Activated T-helper 9 cell treated with anti-CD3 and anti-CD28 coated beads, Interleukin-2, amount 50 U/mL, for 16 hours (primary cell): ENCODE measurements at places on chromosomes 6 and 20.

DNA sequence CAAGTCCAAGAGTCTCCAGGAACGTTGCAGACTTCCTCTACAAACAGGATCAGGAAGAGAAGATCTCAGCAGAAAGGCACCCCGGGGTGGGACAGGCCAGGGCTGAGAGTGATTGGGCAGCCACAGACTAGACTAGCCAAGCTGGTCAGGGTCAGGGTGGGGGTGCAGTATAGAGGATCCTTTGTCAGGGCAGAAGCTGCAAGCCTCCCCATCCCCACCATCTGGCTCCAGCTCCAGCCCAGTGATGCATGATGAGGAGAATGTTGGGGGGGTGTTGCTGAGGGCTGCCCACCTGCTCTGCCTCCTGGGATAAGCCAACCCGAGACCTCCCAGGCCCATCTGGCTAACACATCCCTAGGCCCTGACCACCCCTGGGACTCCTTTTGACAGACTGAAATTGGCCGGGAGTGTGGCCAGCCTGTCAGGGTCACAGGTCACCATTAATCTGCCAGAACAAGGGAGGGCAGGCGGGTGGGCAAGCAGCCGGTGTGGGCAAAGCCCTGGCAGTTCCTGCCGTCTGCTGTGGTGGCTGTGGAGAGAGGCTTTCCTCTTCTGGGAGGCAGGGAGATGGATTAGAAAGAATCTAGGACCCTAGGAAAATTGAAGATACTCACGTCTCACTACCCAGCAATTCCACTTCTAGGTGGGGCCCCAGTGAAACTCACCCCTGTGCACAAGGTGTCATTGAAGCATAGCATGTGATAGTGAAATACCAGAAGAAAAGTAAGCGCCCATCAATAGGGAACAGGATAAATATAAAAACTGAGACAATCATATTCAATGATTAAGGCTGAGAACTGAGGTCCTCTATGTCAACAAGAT is 22.1 kb upstream of the SNTA1 start:
- no peak for DNase-seq

DNA sequence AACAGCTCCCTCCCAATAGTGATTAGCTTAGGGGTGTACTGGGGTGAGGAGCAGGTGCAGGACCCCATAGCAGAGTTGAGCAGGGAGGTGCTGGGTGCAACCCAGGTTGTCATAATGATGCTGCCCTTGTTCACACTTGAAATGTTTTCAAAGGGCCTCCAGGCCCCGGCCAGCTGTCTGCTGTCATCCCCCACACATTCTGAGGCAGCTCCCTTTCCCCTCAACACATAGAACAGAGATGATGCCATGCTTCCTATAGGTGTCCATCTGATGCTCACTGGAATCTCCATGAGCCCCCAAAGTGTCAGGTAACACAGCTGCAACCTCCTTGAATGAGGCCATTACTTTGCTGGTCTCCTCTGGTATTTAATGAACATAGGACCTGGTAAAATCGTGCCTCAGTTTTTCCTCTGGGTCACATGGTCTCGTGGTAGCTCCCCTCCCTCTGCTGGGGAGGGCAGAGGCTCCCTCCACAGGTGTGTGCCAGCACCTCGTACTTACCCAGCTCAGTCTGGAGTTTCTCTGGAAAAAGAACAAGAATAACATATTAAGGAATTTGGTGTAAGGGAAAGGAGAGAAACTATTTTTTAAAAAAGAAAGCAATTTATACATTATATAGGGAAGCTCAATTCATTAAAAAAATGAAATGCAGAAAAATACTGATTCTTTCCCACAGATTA is 5.6 kb downstream of the BTNL2 start:
- DNase-seq: no peak

GRCh38 chr6:140101367-140101766 is 726.9 kb upstream of the CITED2 start:
- DNase-seq: no peak

GRCh38 chr6:44452725-44453124 is 65.2 kb downstream of the CDC5L start:
- DNase-seq: no peak

DNA sequence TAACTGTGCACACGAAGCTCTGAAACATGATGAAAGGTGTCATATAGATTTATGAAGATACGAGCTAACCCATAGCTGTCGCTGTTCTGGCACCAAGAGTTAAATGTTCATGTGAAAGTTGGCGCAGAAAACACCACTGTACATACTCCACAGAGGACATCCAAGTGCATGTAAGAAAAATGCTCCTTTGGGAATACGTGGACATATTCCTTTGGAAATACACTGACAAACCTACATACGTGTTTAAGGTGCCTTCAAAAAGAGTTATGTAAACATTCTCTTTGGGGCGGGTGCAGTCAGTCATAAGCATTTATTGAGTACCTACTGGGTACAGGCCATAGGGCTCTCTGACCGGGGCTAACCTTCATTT is 723 bp upstream of the ARID1B start:
- DNase-seq: no peak

- no peak for DNase-seq
These were observed 50.9 kb downstream of the TMEM242 start for GRCh38 chr6:157272372-157272771.

GRCh38 chr20:47502271-47503239 is 868 bp downstream of the NCOA3 start:
- peak; percentile 23 for DNase-seq

- no peak for DNase-seq
These were observed 63.5 kb downstream of the LRFN2 start for GRCh38 chr6:40523505-40524172.

- no peak for DNase-seq
These were observed 62.1 kb upstream of the ADGRB3 start for GRCh38 chr6:68572975-68573374.

DNA sequence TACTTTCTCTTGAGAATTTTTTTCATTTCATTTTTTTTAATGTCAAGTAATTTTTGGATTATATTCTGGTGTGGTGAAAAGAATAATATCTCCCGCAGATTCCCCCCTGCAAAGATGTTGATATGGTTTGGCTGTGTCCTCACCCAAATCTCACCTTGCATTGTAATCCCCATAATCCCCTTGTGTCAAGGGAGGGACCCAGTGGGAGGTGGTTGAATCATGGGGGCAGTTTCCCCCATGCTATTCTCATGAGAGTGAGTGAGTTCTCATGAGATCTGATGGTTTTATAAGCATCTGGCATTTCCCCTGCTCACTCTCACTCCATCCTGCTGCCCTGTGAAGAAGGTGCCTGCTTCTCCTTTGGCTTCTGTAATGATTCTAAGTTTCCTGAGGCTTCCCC is 58.7 kb upstream of the PMEPA1 start:
- no peak for DNase-seq

GRCh38 chr6:108902382-108902792 is 54.2 kb downstream of the ARMC2 start:
- DNase-seq: no peak

DNA sequence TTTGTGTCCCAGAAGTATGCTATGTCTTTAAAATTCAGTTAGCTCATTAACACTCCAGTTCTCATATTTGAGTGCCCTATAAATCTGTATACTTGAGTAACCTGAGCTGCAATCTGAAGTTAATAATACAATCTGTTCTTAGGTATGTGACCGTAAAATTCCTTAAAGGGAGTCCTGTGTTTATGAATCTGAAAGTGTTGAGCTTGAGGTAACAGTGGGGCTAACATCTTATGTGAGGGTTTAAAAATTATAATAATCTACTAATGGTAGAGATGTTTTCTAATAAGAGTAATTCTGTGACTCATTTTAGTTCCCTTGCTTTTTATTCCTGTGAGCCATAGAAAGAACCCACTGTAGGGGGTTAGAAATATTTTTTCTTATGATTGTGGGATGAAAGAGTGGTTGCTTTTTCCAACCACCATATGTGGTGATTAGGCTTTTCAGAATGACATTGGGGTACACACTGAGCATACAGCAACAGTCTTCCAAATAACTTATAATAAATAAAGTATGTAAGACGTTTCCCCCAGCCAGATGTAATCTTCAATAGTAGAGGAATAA is 121.2 kb downstream of the BCKDHB start:
- DNase-seq: no peak

DNA sequence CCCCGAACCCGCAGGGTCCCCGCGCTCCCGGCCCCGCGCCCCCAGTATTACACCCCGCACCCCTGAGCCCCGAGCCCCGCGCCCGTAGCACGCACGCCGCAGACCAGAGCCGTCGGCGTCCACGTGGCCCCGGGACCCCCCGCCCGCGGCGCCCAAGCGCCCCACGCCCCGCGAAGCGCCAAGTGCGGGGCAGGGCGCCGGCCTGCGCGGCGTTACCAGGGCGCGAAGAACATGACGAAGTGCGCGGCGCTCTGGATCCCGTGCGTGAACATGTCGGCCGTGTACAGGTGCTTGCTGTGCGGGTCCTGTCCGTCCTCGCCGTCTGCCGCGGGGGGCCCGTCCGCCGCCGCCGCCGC is 312 bp downstream of the TXNDC5 start:
- DNase-seq: no peak

- DNase-seq: no peak
These were observed 108.9 kb upstream of the STXBP5 start for GRCh38 chr6:147095316-147095715.

GRCh38 chr6:29620630-29621029 is 12.4 kb downstream of the GABBR1 start:
- no peak for DNase-seq

GRCh38 chr20:32191873-32192272 is 15.7 kb downstream of the PLAGL2 start:
- no peak for DNase-seq

GRCh38 chr6:166624275-166624674 is 2.8 kb downstream of the RPS6KA2 start:
- no peak for DNase-seq

GRCh38 chr20:367486-367887 is 13.1 kb upstream of the TRIB3 start:
- no peak for DNase-seq

DNA sequence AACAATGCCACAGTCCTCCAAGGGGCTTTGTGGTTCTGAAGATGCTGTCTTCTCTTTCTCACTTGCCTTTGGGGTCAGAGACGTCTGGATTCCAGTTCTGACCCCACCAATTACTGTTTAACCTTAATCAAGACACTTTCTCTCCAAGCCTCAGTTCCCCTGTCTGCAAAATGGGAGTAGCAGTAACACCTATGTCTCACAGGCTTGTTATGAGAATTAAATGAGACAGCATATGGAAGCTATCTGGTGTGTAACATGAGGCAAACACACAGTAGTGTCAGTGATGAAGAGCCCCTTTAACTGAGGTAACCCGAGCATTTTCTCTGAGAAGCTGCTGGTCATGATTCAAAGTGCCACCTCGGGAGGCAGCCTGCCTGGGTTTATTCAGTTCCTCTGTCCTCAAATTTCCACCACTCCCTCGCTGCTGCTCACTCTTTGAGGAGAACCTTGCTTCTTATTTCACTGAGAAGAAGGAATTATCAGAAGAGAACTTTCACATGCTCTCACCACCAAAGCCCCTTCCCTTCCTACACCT is 11.7 kb downstream of the PPIL1 start:
- no peak for DNase-seq

- DNase-seq: no peak
These were observed 49.6 kb downstream of the RIOK1 start for GRCh38 chr6:7439228-7439627.

- DNase-seq: no peak
These were observed 360.6 kb downstream of the RIMS1 start for GRCh38 chr6:72246926-72247325.

DNA sequence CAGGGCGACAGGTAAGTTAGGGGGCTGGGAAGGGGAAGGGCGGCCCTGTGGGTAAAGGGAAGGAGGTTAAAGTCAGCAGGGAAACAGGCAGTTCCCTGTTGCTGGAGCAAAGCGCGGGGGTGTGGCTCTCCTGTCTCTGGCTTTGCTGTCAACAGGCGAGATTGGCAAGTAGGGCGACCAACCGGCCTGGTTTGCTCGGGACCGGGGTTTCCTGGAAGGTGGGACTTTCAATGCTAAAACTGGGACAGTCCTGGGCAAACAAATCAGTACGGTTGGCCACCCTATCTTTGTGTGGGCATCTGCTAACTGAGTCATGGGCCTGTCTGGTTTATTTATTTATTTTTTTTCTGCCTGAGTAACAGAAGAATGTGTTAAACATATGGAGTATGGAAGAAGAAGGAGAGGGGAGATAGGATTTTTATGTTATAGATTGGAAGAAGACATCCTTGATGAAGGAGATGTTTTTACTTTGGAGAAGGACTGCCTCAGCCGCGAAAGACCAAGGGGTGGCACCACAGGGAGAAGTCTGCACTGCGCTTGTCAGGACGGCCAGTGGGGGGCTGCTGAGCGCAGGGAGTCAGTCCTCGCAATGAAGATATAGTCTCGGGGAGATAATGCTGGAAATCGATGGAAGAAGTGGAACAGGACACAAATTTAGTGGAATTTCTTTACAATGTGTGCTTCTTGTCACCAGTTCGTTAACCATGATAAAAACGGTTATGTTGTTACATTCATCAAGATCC is 43.4 kb upstream of the ESR1 start:
- DNase-seq: no peak

- DNase-seq: no peak
These were observed 385.8 kb upstream of the SULF2 start for GRCh38 chr20:48171071-48171470.

- no peak for DNase-seq
These were observed 512.3 kb downstream of the TFAP2B start for GRCh38 chr6:51330971-51331370.

DNA sequence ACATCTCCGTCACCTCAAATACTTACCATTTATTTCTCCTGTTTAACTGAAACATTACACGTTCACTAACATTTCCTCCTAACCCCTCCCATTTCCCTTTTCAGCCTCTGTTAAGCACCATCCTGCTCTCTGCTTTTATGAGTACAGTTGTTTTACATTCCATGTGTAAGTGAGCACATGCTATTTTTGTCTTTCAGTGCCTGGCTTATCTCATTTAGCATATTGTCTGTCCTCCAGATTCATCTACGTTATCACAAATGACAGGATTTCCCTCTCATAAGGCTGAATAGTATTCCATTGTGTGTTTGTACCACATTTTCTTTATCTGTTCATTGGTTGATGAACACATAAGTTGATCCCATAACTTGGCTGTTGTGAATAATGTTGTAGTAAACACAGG is 22.7 kb downstream of the TAF11 start:
- no peak for DNase-seq

GRCh38 chr20:36341331-36342020 is 35.3 kb downstream of the DLGAP4 start:
- DNase-seq: no peak

DNA sequence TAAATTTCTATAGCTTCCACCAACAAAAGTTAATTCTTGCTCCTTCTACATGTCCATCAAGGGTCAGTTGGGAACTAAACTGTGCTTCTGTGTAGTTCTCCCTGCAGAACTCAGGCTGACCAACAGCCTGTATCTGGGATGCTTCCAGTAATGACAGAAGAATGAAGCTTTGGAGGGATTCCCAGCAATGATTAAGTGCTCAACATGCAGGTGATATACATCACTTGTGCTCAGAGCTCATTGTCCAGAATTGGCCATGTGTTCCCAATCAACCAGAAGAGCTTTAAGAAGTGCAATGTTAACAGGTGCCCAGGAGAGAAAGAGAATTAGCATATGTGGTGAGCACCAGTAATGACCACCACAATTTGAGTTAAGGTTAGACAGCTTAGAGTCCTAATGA is 37.4 kb upstream of the SNRPB2 start:
- no peak for DNase-seq
